Activated CD8-positive, alpha-beta memory T cell treated with anti-CD3 and anti-CD28 coated beads, Interleukin-2, amount 50 U/mL, for 4 hours (primary cell): ENCODE measurements at places on chromosomes 2 and 18.

- no peak for DNase-seq
These were observed 58.2 kb downstream of the ANKMY1 start for GRCh38 chr2:240499309-240500301.

DNA sequence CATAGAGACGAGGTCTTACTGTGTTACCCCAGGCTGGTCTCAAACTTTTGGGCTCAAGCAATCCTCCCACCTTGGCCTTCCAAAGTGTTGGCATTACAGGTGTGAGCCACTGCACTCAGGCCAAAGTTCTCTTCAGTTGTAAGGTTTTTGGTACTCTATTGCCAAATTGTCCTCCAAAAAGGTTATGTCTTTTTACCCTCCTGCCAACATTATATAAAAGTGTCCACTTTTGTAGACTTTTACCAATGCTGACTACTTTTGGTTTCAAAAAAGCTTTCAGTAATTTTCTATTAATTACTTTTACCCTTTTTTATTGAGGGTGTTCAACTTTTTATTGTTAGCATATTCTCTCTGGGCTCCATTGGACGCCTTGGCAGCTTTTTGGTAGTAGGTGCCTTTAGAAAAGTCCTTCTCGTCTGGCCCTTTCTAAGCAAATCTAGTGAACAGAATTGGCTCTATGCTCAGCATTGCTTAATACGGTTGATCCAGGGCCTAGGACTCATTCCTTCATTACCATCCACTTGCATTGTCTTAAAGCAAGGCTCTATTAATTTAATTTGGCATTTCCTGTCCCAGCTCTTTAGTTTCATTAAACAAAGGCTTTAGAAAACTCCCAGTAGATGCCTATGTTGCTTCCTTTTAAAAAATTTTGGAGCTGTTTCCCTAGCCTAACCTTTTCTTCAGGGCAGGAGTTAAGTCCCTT lies 16.7 kb upstream of the IL1A start:
- DNase-seq = no peak

- no peak for DNase-seq
These were observed 167.3 kb upstream of the SKOR2 start for GRCh38 chr18:47418746-47419145.

DNA sequence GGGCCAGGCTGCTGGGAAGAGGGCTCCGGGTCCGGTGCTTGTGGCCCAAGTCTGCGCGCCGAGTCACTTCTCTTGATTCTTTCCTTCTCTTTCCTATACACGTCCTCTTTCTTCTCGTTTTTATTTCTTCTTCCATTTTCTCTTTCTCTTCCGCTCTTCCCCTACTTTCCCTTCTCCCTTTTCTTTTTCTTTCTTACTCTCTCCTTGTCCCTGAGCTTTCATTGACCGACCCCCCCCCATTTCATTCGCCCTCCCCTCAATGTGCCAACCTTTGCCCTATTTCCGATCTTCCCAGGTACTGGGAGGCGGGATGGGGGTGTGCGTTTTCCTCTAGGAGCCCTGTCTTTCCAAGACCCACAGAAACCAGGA lies 1.8 kb downstream of the ONECUT2 start:
- no peak for DNase-seq

DNA sequence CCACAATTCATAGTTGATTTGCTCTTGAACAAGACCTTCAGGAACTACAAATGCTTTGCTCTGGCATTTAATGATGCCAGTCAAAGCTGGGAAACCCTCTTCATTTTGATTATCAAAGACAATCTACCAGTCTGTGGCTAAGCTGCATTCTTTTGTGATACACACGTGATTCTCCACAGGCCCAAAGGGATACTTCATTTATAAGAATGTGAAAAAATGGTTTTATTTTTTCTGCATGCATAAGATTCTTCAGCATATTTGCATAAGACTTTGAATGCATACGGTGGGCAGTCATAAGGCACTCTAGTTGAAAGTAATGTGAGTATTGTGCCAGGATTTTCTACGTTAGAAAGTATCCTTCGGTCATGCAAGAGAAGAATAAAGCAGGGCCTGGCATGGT lies 33.0 kb upstream of the ARL5A start:
- DNase-seq = no peak

DNA sequence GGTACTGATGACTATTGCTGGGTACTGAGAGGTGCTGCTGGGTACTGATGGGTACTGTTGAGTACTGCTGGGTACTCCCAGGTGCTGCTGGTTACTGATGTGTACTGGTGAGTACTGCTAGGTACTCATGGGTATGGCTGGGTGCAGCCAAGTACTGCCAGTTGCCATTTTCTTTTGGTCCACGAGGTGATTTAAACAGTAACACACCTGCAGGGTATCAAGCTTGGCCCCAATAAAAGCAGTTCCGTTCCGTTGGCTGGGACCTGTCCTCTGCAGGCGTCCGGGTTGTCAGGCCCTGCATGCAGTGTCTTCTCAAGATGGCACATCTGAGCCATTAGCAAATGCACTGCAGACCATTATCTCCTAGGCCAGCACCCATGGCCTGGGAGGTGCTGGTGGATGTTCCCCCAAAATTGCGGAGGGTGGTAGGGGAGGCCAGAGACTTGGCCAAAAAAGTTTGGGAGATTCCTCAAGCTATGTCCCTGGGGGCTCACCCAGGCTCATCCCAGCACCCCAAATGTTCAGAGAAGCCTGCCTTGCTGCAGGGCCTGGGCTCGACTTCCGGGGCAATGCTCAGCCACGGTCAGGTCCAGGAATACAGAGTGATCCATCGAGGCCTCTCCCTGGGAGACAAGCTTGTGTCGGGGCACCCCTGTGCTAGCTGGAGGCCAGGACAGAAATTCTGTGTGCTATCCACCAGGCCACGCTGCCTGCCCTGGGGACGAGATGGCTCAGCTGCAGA lies 165.2 kb downstream of the TWIST2 start:
- DNase-seq = no peak

DNA sequence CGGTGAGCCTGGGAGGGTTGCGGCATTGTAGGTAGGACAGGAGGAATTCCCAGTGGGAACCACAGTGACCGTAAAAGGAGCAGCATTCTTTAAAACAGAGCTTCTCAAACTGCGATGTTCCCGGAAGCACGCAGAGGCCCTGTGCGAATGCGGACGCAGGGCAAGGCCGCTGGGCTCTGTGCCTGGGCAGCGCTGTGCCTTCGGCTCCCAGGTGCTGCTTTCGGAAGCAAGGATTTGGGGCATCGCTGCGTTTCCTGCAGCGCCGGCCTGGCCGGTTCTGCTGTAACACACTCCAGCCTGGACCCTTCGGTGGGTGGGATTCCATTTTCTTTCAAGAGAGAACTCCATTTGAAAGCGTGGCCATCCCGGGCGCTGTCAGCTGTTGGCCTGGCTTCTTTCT lies 118.6 kb downstream of the PTGR3 start:
- DNase-seq = no peak

DNA sequence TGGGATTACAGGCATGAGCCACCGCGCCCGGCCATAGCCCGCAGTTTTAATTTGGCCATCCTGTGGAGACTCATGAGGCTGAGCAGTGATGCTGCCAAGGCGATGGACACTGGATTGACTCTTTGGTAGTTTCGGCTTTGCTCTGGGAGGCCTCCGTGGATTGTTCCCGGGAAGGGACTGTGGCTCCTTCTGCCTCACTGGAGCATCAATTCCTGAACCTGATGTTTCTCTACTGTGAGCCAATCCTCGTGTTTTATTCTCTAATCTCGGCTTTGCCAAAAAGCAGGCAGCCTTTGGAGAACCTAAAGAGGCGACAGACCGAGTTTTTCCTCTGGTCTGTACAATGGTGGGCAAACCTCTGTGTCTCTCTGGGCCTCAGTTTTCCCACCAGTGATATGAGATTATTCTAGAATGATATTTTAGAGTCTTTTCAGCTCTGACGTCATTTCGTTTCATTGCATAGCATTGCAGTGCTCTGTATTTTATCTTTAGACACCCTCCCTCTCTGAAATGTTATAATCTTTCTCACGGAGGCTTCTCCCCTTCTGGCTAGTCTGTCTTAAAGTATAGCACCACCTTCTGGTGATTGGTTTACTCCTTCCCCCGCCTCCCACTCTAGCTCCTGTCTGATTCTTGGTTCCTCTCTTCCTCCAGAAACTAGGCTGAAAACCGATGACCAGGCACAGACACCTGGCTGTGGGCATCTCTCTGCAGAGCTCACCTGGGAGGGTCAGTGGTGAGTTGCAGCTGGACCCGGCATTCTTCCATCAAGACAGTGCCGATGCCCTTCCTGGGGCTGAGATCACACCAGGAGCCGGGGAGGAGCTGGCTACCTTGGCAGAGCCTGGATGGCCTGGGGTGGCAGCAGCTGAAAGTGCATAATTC lies 341.3 kb downstream of the MYCN start:
- no peak for DNase-seq

GRCh38 chr18:41372046-41372665 lies 582.9 kb upstream of the PIK3C3 start:
- DNase-seq = no peak

DNA sequence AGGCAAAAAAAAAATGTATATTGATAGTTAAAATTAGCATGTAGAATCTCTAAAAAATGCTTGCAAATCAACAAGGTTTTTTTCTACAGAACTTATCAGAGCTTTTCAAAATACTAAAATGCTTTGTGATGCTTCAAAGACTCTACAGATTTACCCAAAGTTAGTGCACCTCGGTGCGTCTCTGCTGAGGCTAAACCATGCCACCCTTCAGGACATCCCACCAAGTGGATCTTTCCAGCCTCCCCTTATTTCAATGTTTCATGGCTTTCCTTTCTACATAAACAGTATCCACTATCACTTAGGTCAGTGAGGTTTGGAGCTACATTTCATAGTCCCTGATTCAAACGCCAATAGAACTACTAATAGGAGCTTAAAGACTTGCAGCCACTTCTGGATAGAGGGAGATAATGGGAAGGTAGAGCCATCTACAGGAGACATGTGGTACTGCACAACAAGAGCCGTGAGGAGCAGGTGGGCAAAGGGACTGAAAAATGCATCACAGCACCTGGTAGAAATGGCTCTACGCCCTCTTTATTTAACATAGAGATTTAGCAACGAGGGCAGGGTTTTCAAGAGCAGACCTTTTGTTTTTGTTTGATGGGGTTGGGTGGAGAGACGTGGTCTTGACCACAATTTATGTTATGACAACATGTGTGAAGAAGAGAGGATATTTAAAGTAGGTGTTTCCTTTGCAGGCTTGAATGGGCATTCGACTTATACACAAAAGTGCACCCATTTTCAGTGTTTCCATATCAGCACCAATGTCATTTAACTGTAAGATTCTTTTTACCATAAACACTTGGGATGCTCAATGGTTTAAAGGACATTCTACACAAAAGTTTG lies 56.1 kb upstream of the SLC35G4 start:
- no peak for DNase-seq

DNA sequence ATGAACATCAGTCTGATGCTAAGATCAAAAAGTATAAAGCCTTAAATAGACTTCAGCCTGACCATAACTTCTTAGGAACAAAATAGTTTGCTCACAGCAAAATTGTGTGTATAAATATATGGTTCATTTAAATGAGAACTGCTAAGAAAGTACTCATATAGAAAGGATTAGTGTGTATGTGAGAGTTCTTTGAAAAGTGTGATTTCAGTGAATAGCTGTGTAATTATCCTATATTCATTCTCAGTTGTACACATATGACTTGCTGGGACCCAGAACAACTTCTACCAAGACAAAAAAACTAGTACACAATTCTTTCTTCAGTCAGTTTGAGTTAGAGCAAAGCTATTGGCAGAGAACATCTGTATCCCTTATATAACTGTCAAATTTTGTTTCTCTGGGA lies 7.2 kb downstream of the BBS5 start:
- no peak for DNase-seq

- no peak for DNase-seq
These were observed 169.2 kb downstream of the ZFP36L2 start for GRCh38 chr2:43057026-43057741.

- no peak for DNase-seq
These were observed 106.2 kb downstream of the ZRANB3 start for GRCh38 chr2:135424849-135425248.

DNA sequence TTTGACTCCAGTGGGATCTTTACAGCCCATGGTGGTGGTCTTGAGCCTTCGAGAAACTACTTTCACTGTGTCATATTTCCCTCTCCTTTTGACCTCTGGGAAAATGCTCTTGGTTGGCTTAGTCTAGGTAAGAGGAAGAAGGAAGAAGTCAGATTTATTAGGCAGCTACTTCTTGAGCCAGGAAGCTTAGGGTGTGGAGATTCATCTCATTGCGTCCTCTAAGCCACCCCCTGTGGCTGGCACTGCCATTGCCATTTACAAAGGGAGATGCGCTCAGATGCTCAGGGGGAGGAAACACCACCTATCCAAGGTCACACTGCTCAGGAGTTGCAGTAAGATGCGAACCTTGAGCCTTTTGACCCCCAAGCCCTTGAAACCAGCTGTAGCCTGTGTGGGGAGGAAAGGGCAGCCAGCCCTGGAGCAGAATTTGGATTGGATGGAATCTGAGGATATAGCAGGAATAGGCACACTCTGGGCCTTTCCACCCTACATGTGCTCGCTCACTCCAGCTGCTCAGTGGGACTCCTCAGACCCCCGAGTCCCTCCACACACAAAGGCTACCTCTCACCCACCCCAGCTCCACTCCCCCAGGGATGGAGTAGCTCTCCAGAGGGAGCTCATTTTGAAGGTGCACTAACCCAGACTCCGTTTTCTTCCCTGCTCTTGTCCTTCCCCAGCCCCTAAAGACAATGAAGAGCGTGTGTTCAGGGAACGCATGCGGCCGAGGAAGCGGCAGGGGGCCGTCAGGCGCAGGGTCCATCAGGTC lies 321.3 kb upstream of the EPAS1 start:
- DNase-seq = no peak

DNA sequence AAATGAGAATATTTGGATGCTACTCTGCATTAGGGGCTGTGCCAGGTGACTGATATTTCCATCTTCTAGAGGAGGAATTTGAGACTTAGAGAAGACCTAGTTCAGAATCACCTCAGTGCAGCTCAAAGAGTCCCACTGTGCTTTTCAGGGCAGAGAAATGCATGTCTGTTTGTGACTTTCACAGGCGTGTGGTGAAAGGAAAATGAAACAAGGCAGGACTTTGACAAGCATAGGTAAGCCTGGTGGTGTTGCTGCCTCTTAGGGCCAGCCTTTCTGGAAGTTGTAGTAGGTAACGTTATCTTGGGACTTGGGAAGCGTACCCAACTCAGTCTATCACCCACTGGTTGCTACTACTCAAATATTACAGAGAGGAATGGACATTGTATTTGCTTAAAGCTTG lies 2.6 kb downstream of the GPR39 start:
- no peak for DNase-seq

- DNase-seq = no peak
These were observed 8.1 kb upstream of the RAB17 start for GRCh38 chr2:237598468-237599208.

- DNase-seq = no peak
These were observed 1.7 kb upstream of the RMC1 start for GRCh38 chr18:23501626-23502025.

DNA sequence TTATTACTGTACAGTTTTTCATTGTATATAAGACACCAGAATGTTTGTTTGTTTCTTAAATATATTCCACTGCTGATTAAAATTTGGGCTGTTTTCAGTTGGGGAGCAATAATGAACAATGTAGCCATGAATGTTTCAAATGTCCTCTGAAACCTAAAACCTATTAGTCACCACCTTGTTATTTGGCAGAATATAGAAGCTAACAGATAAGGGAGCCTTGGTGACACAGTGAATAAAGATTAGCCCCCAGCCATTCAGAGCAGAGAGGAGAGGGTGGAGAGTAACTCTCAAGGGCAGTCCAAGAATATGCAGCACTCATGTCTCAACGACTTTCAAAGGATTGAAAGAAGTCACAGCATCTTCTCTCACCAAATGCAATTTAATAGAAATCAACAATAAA lies 43.1 kb upstream of the ATP8B1 start:
- DNase-seq = no peak
